ENCODE measurements at places on chromosomes 3 and 15. TPM values are rescaled to one million over a fixed set of nuclear protein-coding genes. Genes with fewer than 3 reads are reported as not detected.

Gene CEP152
- total RNA-seq, result 3.4 TPM

Gene CA12
- total RNA-seq, result 121 TPM

Gene DUOXA1
- total RNA-seq, result 1.4 TPM

Gene ACAN
- 0.14 TPM for total RNA-seq

DNA sequence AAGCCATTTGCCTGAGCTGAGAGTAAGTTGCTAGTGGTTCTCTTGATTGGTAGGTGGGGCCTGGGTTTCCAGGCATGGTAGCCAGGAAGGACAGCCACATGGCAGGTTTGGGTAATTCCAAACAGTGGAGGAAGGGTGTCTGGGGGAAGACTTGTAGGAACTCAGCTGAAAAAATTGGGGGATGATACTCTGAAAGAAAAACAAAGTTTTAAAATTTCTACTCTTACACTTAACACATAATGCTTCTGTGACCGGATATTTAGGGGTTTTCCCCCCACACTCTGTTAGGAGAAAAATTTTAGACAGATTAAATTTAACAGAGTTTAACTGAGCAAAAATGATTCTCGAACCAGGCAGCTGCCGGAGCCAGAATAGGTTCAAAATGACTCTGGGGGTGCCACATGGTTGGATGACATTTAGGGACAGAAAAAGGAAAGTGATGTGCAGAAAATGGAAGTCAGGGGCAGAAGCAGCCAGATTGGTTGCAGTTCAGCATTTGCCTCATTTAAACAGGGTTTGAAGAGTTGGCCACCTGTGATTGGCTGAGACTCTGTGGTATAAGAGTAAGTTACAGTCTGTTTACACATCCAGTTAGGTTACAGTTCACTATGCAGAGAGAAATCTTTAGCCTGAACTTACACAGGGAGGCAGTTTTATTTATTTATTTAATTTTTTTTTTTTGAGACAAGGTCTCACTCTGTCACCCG is 8.1 kb downstream of the B2M start:
- no peak for DNase-seq

DNA sequence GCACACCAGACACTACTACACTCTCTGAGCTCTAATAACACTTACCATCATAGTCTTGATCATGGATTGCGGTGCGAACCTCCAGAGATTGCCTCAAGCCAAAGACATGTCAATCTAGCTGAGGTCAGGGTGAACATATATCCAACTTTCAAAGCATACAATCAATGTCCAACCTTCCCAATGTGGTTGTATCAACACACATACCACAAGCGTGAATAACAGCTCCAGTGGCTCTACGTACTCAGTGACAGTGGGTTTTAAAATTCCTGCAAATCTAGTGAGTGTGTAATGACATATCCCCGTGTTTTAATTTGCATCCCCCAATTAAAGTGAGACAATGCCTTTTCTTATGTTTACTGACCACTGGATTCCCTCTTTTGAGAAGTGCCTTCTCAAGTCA is 29.6 kb downstream of the SFMBT1 start:
- no peak for DNase-seq

DNA sequence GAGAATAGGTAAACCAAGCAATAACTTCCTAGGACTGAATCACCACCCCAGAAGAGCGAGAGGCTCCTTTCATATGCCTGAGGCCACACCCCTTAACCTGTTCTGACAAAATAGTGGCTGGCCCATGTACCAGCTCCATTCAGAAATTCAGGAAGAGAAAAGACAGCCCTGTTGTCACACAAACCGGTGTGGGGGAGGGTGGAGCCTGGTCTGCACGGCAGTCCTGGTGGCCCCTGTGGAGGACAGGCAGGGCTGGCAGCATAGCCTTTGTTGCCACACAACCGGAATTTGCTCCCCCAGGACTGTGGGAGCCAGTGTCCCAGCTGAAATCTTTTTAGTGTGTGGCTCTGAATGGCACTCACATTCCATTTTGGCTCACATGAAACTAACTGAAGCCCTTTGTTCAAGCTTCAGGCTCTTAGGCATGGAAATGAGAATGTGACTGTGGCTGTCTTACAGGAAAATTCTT is 23.8 kb downstream of the RLBP1 start:
- DNase-seq, result peak; percentile 41

DNA sequence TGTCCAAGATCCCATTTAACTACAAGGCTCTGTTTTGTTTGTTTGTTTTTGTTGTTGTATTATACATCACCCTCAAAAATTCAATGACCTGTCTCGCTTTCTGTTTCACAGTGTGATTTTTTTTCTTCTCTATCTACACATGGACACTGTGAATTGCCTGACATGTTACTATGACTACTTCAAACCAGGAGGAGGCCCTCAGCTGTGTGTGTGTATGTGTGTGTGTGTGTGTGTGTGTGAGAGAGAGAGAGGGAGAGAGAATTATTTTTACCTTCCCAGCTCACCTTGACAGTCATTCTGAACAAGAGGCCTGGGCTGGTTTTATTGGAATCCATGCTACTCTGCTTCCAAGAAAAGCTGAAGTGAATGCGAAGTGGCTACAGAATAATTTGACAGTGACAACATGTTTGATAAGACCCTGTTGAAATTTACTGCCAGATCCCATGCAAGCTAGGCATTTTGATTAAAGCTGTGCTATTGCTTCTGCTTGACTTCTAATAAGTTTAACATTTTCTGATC is 841.4 kb downstream of the NSUN3 start:
- DNase-seq, result no peak

- DNase-seq, result no peak
Measured at GRCh38 chr3:14142567-14143270, 17.9 kb downstream of the TMEM43 start.

GRCh38 chr15:42363487-42363886 is 4.2 kb downstream of the CAPN3 start:
- no peak for DNase-seq

GRCh38 chr3:34277110-34277509 is 478.7 kb downstream of the PDCD6IP start:
- DNase-seq, result no peak

DNA sequence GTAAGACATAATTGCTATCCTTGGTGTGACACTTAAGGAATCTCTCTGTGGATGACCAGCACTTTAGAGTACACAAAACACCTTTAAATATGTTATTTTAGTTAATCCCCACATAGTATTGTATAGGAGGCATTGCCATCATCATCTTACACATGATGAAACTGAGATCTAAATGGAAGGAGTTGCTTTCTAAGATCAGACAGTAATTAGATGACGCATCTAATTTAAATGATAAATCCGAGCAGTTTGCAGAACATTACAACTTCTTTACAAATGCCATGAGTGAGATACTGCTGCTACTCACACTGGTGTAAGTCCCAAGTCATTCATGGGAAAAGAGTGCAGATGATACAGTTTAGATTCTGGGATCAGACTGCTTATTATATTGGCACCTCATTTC is 431.9 kb downstream of the MFSD1 start:
- DNase-seq, result no peak

DNA sequence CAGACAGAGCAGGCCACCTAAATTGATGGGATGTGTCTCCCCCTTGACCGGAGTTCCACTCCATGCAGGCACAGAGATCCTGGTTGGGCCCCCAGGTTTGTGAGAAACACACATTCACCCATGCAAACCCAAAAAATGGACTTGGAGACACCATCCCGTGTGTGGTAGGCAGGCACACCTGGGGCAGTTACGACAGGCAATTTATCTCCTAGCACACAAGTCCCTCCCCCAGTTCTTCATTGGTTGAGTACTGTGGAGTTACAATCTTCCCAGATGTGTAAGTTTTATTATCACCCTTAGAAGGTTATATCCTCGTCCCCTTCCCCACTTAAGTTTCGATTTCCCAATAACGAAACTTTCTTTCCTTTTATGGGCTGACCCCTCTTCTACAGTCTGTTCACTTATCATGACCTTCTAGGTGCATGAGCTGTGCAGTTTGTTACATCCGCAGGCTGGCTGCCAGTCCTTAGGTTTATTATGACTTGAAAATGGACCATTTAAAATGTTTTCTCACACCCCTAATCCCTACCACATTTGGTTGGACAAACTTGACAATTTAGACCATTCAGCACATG is 27.3 kb downstream of the ARL8B start:
- no peak for DNase-seq

- DNase-seq, result no peak
Measured at GRCh38 chr3:168847291-168847883, 751.7 kb upstream of the GOLIM4 start.

- no peak for DNase-seq
Measured at GRCh38 chr3:53230789-53231188, 25.0 kb downstream of the TKT start.

DNA sequence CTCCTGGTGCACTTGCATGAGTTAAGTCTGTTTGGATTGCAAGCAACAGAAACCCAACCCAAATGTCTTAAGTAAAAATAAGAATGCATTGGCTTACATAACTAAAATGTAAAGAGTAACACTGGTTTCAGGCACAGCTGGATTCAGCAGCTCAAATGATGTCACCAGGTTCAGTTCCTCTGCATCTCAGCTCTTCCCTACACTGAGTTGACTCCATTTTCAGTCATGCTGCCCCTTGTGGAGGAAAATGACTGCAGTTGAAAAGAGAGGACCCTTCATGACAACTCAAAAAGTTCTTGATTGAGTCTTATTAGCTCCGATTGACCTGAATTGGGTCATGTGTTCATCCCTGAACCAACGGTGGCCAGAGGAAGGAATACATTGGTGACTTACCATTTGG is 138.5 kb upstream of the ABI3BP start:
- no peak for DNase-seq

DNA sequence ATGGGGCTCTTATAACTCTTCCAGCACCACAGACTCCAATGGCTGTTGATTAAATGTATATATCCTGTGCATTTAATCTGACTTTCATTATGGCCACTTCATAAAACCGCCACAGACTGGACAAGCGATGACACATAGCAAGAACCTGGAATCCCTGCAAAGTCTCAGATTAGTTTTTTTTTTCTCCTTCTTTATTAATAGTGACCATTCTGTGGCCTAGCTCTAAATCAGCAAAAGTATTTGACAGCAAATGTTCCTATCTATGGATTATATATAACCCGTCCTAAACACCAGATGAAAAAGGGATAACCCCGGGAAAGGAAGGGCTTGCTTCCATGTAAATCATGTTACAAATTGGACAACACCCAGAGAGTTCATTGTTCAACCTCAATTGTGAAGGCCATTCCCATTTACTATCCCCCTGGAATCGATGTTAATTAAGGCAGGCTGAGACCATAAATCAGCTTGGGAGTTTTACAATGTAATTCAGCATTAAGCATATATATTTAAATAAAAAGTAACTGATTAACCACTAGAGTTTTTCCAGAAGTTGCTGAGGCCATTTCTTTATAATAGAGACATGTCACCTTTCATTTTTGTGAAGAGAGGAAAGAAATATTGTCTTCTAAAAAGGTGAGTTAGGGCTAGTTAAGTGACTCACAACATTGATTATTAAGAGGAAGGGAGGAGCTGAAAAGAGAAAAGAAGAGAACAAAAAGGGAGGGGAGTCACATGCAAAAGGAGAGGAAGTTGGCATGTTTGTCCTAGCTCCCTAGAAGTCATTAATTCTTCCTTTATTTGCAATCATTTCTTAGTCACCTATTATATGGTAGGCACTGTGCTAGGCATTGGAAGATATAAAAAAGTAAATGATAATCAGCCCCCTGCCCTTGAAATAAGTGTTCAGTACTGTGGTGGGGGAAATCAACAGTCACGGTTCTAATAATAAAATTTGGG is 26.2 kb downstream of the ALDH1A2 start:
- no peak for DNase-seq

DNA sequence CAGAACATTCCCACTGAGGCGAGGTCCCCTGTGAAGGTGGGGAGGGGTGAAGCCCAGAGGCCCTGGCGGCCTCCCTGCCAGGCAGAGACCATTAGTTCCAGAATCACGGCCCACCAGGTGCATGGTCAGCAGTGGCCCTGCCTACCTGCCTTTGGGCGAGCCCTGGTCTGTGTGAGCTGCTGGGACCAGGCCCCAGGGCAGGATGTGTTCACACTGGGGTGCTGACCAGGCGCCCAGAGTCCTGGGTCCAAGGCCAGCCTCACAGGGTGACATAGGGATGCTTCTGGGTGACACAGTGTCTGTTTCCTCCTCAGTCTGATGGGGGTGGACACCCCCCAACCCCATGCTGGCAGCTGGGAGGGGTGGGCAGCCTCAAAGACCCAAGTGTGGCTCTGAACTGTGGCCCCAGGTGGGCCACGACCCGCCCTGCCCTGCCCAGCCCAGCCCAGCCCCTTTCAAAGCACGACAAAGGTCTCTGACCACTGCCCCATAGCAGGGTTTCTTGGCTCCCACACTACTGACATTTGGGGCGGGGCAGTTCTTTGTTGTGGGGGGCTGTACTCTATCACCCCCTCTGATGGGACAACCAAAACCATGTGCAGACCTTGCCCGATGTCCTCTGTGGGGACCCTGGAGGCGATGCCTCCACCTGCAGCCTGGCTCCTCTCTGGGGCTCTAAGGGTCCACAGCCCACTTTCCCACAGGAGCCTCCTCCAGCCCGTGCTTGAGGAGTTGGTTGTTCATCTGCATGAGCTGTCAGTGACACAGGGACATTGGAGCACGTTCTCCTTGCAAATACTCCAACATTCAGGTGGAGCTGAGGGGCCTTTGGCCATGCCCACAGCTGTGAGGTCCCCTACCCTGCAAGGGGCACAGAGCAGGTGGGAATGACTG is 44.8 kb upstream of the SLC41A3 start:
- DNase-seq, result no peak

DNA sequence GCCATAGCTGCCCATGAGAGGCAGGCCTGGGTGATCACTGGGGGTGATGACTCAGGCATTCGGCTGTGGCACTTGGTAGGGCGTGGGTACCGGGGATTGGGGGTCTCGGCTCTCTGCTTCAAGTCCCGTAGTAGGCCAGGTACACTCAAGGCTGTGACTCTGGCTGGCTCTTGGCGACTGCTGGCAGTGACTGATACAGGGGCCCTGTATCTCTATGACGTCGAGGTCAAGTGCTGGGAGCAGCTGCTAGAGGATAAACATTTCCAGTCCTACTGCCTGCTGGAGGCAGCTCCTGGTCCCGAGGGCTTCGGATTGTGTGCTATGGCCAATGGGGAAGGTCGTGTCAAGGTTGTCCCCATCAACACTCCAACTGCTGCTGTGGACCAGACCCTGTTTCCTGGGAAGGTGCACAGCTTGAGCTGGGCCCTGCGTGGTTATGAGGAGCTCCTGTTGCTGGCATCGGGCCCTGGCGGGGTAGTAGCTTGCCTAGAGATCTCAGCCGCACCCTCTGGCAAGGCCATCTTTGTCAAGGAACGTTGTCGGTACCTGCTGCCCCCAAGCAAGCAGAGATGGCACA is 5.3 kb downstream of the WDR6 start:
- DNase-seq, result no peak
